ENCODE measurements at places on chromosomes 2 and 18.

GRCh38 chr2:129673847-129674711, 305.4 kb upstream of the RAB6C start:
- no peak for DNase-seq

GRCh38 chr2:230671117-230671516, 41.5 kb upstream of the CAB39 start:
- no peak for DNase-seq

DNA sequence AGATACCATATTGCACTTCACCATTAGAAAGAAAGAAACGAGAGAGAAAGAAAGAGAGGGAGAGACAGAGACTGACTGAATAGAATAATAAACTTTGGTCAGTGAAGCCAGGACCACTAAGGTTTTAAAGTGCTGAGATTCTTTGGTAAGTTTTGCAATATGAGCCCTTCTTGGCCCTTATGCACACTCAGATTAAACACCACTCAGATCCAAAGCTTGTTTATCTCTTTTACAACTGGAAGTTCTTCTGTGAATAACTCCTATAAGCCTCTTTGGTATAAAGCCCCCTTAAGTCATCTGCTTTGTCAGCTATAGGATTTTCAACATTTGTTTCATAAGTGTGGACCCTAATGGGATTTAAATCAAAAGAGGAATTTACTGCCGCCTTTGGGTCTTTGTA, 40.8 kb downstream of the PID1 start:
- DNase-seq, result no peak

GRCh38 chr18:68466672-68467071, 248.2 kb downstream of the TMX3 start:
- DNase-seq, result no peak

DNA sequence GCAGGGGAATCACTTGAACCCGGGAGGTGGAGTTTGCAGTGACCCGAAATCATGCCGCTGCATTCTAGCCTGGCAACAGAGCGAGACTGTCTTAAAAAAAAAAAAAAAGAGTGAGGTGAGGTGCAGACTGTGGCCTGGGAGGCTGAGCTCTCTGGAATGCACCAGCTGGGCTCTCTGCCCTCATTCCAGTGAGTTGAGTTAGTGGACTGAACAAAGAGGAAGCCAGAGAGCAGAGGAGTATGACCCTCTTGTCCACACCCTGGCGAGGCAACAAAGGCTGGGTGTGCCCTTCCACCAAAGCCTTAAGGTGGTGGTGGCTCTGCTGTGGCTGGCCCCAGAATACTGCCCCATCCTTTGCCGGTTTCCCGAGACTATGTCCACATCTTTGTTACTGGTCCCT, 71.3 kb upstream of the ACKR3 start:
- DNase-seq, result no peak

- no peak for DNase-seq
Measured at GRCh38 chr2:176692533-176692932, 423.3 kb downstream of the MTX2 start.

Measured in stimulated activated CD4-positive, alpha-beta T cell treated with anti-CD3 and anti-CD28 coated beads, TNF-alpha, amount 100 ng/mL, for 1 hour (primary cell).